ENCODE measurements at places on chromosomes 4 and X.

DNA sequence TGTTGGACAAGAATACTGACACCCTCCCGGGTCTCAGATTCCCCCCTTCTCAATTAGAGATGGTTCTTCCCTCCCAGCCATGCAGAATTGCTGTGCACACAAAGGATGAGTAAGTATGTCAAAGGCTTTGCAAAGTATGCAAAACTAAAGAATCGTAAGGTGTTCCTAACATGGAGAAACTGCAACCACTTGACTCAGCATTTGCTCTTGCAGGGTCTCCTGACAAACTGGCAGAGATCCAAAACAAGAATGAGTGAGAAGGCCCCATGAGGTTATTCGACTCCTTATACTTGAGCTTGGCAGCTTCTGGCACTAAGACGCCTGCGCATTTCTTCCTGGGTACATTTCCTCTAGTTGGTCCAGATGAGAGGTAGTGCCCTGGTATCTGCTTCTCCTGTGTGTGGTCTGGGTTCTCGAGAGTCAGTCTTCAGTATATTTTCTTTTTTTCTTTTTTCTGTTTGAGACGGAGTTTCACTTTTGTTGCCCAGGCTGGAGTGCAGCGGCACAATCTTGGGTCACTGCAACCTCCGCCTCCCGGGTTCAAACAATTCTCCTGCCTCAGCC is 8.2 kb downstream of the FAM184B start:
- DNase-seq = no peak

DNA sequence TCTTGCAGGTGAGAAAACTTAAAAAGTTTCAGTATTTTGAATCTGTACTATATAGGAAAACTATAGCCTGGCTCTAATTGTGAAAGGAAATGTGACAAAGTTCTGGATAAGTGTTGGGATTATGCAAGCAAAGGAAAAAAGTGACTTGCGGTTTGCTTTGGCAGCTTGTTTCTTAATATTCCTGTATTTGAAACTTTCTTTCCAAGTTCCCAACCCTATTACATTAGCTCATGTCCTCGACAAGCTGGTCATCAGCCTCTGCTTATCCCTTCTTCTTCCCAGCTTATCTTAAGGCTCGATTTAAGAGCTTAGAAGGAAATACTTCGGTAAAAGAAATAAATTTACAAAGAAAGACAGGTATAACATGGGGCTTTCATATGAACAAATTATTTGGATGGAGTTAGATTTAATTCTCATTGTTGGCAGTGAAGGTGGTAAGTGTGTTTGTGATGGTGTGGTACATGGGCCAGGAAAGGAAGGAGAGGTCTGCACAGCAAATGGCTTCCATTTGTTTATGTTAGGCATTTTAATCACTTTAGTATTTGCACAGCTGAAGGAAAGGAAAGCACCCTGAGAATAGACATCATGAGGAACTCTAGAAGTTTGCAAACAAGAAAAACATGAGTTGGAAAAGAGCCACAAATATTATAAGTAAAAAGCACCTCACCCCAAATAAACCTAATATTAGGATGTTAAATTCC is 5.1 kb upstream of the MYOZ2 start:
- DNase-seq = no peak

GRCh38 chr4:108567831-108568230 is 52.5 kb upstream of the RPL34 start:
- no peak for DNase-seq

DNA sequence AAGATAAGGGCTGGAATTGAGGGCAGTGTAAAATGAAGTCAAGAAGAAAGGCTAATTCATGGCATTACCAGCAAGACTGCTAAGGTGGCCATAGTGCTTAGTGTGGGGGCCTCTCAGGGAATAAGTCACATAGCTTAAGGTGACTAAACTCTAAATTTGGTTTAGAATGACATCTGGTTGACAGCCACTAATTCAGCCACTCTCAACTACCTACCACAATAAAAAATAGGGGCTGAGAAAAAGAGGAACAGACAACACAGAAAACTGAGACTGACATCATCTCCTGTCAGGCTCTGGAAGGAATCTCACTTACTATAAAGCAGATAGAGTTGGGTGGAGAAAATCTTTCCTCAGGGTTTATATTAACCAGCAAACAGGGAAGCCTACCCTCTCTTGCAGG is 96.9 kb downstream of the CHRDL1 start:
- no peak for DNase-seq

DNA sequence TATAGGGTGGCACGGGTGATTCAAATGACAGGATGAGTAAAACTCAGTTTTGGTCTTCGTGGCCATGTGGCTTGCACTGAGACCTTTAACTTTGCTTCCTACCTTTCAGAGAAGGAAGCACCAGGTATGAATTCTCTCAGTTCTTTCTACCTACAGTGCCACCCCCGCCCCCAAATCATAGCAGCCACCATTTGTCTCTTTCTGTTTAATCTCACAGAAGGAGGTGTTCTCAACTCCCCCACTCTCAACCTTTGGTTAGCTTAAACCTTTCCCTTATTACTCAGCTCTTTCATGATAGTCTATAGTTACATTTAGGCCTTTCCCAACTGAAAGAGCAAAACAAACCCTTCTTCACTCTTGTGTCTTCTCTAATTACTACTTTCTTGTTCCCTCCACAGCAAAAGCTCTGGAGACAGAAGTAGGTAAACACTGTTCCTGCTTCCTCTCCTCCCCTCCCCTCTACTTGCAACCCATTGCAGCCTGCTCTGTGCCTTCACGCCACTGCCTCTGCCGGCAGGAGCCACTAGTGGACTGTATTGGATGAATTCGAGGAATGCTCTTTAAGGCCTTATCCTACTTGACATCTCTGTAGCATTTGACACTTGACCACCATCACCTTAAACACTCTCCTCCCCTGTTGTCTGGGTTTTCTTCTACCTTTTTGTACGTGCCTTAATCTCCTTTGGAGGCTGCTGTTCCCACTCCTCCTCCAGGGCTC is 123.7 kb downstream of the AFF1 start:
- no peak for DNase-seq

GRCh38 chr4:132114885-132115284 is 1034.2 kb upstream of the PCDH10 start:
- no peak for DNase-seq

DNA sequence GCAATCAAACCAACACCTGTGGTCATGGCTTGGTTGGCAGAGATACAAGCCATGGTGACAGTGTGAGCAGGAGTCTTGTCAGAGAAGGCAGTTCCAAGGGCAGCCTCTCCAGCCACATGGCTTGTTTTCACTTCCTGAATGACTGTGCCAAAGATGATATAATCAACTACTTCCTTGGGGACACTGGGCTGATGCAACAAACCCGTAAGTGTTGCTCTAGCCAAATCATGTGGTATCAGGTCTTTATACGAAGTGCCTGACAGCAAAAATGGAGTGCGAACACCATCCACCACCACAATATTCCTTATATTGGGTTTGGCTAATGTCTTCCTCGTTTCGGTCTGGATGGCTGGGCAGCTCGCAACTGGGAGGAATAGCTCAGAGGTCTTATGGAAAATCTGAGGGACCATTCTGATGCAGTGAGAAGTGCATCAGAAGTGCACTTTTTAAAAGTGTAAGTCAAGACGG is 922.0 kb downstream of the NLGN4X start:
- DNase-seq = no peak

- no peak for DNase-seq
Measured at GRCh38 chr4:151725087-151725486, 35.7 kb downstream of the GATB start.

DNA sequence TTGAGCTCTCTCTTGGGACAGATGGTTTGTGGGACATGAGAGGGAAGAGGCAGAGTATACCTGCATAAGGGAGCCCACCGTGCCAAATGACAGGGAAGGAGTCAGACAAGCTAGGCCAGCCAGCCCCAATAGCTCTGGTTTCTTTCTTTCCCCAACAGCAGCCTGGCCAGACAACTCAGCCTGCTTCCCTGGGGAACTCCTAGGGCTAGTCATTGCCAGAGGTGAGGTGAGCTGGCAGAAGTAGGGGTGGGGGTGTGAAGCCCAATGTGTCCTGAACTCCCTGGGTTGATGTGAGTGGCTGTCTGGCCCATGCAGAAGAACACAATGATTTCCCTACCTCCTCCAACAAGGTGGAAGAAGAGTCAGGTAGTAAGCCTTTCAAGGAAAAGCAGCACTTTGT is 135.5 kb downstream of the AMMECR1 start:
- no peak for DNase-seq

- no peak for DNase-seq
Measured at GRCh38 chr4:1494416-1495315, 88.4 kb upstream of the NKX1-1 start.

DNA sequence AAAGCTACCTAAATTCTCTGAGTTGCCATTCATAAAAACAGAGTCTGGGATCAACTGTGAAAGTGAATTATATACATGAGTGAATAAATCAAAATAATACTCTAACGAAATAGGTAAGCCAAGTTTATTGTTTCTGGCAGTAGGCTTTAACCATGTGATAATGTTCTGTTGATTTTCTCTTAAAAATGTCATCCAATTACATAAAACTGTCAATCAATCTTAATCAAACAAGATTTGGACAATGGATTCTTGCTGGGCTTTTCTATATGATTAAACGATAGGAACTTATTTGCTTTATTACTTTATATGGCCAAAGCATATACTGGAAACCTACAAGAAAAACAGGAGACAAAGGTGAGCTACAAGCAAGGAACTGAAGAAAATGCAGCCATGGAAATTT is 148.8 kb downstream of the INPP4B start:
- DNase-seq = no peak

DNA sequence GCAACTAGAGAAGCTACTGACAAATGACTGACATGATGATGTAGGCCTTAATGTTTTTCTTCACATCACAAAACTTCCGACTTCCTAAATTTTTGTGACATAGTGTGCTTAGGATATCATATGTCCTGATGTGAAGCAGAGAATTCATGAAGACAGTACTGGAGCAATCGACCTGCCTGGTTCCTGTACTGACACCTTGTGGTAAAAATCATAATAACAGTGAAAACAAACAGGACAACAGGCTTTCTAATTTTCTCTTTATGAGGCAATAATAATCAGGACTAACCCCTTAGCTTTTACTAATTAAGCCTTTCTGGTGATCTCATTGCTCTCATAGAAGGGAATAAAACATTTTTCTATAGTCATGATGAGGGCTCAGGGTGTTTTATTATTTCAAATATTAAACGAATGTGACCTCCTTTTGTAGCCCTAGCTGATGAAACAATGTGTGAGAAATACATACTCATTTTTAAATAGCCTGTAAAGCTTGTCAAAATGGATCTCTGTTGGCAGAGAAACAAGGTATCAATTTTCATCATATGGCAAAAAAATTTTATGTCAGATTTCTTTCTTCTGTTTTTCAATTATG is 158.4 kb downstream of the TENT5D start:
- no peak for DNase-seq

DNA sequence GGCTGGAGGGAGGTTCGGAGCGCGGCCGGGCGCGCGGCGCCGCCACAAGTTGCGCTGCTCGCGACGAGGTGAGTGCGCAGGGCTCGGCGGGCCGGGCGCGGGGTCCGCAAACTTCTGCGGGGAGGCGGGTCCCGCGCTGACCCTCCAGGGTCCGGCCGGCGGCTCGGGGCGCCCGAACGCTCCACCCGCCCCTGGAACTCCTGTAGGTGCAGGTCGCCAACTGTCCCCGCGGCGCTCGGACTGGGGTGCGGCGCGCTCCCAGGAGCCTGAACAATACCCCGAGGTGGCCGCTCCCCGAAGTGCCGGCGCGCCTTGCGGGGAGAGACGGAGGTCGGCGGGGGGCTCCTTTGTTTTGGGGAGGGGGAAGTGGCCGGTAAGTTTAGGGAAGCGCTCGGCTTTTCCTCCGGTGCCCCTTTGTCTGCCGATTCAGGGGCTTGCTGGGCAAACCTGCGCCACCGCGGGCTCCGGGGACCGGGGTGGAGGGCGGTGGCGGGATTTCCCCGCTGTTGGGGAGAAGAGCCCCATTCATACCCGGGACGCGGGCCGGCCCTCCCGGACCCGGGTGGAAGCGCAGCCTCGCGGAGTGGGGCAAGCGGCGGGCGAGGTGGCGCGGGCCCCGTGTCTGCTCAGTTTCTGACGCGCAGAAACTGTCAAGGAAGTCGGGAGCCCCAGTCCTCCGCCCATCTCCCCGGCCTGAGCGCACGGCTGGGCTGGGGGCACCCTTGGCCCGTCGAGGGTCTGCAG is 694 bp downstream of the TBL1X start:
- peak; percentile 10 for DNase-seq

DNA sequence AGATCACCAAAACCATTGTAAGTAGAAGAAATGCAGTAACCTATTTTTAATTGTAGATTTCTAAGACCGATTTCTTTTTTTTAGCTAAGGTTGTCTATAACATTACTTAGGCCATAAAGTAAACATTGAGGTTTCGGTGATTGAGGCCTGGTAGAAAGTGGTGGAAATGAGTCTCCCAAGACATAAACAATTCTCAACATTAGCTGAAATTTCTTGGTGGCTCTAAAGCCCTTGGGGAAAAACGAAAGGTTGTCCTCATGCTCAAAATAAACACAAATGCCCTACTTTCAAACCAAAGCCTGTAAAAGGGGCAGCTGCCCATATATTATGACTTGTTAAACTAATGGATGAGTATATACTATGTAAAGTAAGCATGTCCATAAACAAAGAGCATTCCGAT is 98.8 kb downstream of the SCFD2 start:
- no peak for DNase-seq

DNA sequence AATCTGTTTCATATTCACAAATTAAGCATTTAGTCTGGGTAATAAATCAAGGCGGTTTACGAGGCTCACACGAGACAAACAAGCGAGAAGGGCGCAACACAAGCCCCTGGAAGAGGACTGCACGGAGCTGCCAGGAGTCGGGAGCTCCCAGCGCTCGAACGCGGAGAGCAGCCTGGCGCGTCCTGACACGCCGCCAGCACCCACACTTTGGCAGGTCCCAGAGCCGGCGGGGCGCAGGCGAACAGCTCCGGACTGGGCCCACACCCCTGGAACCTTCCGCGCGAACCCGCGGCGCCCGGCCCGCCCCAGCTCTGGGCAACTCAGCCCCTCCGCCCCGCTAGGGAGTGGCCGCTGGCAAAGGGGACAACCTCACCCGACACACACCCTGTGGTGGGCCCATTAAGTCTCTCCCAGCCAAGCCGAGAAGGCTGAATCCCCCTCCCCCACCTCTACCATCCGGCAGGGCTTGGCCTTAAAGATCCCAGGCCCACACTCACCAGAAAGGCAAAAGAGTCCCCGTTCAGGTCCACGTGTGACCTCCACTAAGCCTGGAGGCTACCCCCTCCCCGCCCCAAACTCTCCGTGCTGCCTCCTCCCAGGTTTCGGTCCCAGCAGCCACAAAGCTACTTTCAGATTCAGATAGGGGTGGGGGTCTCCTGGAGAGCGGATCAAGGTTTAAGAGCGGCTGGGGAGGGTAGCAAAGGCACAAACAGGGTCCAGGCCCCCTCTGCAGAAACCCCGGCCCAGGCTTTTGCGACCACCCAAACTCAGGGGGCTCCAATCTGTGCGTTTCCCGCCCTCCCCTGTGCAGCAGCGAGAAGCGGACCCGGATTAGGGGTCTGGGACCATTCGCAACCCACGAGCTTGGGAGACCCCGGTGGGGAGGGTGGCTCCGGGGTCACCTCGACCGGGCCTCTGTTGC is 47.5 kb upstream of the BCOR start:
- DNase-seq = no peak

GRCh38 chr4:77819404-77819842 is 255 bp upstream of the CNOT6L start:
- DNase-seq = peak; percentile 76

GRCh38 chrX:152480269-152481212 is 29.4 kb upstream of the GABRA3 start:
- no peak for DNase-seq

All from activated T-helper 1 cell treated with anti-CD3 and anti-CD28 coated beads, Interleukin-2, amount 50 U/mL, for 16 hours (primary cell).